ENCODE measurements at places on chromosomes 6 and 20.

GRCh38 chr6:151436300-151436699, 15.6 kb downstream of the RMND1 start:
- no peak for DNase-seq

- no peak for DNase-seq
Observed at GRCh38 chr20:17959257-17959627, 9.4 kb downstream of the SNX5 start.

GRCh38 chr6:52574709-52575501, 2.0 kb downstream of the TRAM2 start:
- no peak for DNase-seq

GRCh38 chr6:160882791-160883279, 108.7 kb upstream of the MAP3K4 start:
- no peak for DNase-seq

- DNase-seq = no peak
Observed at GRCh38 chr6:152112491-152113261, 305.2 kb downstream of the ESR1 start.

DNA sequence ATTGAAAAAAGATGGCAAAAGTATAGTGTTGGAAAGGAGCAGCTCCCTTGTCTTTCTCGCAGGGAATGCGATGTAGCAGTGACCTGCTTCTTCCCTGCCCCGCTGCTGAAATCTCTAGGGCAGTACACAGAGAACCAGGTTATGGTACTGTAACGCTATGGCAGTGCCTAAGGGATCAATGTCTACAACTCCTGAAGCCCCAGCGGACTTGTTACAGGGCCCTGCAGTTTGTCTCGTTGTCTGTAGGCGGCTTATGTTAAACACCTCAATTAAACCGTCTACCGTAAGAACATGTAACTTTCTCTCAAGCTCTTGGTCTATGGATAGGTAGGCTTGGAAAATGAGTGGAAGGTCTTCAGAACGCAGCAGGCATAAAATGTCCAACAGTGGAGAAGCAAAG, 44.8 kb upstream of the SLC17A4 start:
- DNase-seq = no peak

GRCh38 chr6:36794713-36795065, 44.6 kb downstream of the CPNE5 start:
- DNase-seq = no peak

GRCh38 chr6:56214703-56215101, 32.7 kb downstream of the COL21A1 start:
- no peak for DNase-seq

- no peak for DNase-seq
Observed at GRCh38 chr6:142906945-142907470, 38.0 kb downstream of the HIVEP2 start.

DNA sequence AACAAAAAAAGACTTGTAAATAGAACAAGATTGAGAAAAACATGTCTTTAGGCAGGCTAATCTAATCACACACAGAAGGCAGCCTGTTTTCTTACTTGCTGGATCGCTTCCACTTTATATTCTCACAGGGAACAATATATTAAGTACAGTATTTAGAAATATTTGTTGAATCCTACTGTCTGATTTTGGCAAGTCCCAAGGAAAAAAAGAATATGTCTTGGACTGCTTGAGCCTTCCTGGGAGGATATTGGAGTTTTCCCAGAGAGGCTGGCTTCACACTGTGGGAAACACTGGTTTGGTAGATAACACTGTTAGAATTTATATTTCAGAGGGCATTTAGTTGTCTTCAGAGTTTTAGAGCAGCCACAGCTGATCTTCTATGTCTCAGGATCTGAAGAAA, 229.7 kb downstream of the PRL start:
- DNase-seq = no peak

- no peak for DNase-seq
Observed at GRCh38 chr20:59822291-59823029, 111.0 kb downstream of the SYCP2 start.

- DNase-seq = no peak
Observed at GRCh38 chr20:56986931-56987720, 279.3 kb downstream of the BMP7 start.
